CD4-positive, alpha-beta T cell treated with Interleukin-12 subunit alpha and Interleukin-12 subunit beta, for 1 hour (primary cell): ENCODE measurements at places on chromosomes 13 and 19.

GRCh38 chr19:34226036-34226435 lies 28.3 kb upstream of the GARRE1 start:
- no peak for DNase-seq

- peak; percentile 95 for DNase-seq
Observed at GRCh38 chr19:18097217-18097992, at the start of gene MAST3. Gene MAST3, plus strand, starts transcription at chr19:18097778. Its CDS starts 15 bp downstream, at chr19:18097793.

- peak; percentile 20 for DNase-seq
Observed at GRCh38 chr19:42634409-42635232, 39.9 kb upstream of the CEACAM8 start.

- no peak for DNase-seq
Observed at GRCh38 chr13:96904232-96904631, 90.0 kb downstream of the OXGR1 start.

DNA sequence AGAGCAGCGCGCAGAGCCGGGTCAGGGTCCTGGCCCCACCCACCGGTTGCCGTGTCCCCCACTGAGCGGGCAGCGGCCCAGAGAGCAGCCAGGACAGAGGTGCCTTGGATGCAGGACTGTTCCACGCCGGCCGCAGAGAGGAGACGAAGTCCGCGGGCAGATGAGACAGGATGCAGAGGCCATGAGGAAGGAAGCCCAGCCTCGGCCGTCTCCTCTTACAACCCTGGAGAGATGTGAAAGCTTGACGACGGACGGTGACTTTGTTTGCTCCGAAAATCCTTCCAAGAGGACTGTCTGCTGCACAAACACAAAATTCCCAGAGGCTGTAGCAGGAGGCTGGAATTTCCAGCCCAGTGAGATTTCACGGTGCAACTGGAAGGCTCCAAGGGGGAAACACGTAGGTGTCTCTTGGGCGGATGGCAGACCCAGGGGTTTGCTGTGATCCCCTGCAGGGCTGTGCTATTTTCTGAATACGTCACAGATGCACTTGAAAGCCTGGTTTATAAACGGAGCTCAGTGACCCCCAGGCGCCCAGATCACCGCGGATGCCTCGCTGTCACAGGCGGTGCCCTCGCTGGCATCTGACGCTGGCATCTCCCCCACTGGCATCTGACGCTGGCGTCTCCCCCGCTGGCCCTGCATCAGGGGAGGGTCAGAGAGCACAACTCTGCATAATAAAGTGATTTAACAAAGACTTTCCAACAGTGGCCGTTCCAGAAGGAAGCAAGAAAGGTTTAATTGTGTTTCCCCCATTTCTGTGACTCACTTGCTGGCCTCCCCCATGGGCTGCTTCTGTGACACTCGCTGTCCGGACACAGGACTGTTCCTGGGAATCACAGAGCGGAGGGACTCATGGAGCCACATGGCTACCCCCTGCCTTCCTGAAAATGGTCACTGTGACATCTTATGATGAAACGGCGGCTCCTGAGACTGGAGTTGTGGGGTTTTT lies 62.0 kb upstream of the C13orf46 start:
- no peak for DNase-seq

DNA sequence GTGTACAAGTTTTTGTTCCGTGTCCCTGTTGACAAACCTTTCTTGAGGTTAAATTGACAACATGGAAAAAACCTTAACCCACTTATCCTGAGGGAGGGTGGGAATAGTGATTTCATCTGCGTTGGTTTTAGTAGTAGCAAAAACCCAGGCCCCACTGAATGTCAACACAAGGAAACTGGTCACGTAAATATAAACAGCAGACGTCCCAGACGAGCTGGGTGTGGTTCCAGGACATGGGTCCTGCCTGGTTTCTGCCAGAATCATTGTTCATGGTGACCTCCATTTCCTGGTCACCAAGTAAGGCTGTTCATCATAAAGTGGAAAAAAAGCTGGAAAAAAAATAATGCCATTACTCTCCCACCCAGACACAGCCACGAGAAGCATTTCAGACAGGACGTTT lies 16.9 kb upstream of the F2RL3 start:
- no peak for DNase-seq

- no peak for DNase-seq
Observed at GRCh38 chr19:5590151-5590864, 22.6 kb upstream of the TINCR start.

DNA sequence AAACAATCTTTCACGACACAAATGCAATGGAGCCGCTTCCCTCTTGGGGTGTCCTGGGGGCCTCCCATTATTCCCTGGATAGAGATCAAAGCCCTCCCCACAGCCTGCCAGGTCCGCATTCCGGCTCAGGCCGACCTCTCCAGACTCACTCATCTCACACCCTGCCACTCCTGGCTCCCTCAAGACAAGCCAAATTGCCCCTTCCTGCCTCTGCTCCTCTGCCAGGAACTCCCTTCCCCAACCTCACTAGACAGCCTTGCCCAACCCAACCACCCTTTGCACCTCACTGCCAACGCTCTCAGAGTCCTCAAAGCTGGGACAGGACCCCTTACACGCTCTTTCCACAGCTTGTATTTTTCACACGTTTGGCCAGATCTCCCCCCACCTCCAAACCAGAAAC lies 1.5 kb downstream of the ABHD17A start:
- DNase-seq, result peak; percentile 35

DNA sequence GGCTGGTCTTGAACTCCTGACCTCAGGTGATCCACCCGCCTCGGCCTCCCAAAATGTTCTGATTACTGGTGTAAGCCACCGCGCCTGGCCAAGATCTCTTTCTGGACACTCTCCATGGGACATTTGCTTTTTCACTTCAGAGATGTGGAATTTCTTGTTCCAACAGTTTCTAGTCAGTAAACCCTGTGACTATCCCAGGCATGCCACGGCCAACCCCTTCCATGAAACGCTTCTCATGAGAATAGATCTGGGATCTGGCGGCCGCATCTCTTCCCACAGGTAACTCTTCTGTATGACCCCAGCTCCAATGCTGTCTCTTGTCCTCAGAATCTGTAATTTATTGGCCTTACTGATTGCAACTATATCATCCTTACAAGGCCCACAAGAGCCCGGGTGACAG lies 16.2 kb downstream of the PLPP2 start:
- DNase-seq, result no peak

DNA sequence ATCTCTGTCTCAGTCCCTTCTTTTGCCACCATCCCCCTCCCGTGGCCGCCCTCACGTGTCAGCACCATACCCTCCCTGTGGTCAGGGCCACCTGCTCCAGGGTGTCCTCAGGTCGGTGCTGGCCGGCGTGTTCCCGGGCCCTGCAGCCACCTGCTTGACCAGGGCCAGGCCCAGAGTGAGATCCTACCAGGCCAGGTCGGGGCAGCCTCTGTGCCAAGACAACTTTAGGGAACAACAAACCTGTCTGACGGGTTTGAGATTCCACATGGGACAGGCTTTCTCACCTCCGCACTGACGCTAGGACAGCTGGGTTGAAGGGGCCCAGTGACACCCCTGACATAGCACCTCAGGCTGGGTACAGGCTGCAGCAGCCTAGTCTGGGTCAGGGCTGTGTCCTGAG lies 7.5 kb upstream of the SBNO2 start:
- no peak for DNase-seq

DNA sequence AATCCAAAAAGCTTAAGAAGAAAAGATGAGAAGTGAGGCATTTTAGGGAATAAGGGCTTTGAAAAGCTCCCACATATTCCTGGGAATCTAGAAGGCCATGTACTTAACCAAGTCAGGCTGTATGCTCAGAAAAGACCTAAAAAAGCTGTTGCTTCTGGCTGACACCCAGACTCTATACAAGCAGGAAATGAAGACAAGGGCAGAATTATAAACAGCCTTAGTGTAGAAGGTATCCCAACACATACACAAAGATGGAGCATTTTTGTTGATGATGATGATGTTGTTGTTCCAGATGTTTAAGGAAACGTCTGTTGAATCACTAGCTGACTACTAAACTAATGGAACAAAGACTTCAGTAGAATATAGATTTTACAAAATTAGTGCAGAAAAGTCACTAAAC lies 26.1 kb upstream of the N4BP2L1 start:
- no peak for DNase-seq

- no peak for DNase-seq
Observed at GRCh38 chr19:49437231-49437630, 4.1 kb downstream of the SLC17A7 start.

- no peak for DNase-seq
Observed at GRCh38 chr19:46744005-46744691, 1.7 kb upstream of the FKRP start.

DNA sequence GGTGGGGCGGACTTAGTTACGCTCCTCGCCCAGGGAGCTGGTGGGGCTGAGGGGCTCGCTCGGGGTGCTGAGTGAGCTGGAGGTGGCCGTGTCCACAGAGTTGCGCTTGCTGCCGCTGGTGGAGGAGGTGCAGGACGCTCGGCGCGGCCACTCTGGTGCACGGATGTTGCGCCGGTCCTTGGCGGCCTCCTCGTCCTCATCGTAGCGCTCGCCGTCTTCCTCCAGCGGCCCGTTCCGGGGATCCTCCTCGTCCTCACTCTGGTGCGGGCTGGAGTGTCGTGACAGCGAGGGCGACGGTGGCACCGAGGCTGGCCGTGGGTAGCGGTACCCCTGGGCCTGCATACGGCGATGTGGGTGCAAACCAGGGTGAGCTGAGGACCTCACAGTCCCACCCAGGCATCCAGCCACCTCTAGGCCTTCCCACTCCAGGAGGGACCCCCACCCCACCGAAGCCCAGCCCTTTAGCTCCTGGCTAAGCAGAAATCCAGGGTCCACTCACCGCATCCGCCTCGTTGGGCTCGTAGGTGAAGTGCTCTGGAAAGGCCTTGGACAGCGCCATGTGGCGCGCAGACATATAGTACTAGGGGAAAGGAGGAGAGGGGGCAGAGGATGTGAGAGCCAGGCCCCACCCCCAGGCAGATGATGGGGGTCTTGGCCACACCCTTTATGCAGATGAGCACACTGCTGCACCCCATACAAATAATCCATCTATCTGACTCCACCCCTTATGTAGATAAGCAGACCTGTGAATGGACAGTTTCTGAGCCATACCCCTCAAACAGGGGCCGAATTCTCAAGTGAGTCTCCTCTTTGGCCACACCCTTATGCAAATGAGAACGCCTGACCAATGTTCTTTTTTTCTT lies 4.4 kb downstream of the FTL start:
- DNase-seq, result no peak

DNA sequence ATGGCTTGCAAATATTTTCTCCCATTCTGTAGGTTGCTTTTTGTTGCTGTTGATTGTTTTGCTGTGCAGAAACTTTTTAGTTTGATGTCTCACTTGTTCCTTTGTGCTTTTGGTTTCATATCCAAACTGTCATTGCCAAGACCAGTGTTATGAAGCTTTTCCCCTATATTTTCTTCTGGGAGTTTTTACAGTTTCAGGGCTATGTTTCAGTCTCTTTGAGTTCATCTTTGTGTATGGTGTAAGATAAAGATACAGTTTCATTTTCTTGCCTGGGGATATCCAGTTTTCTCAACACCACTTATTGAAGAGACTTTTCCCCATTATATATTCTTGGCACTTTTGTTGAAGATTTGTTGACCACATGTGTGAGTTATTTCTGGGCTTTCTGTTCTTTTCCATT lies 139.9 kb downstream of the MRPL57 start:
- DNase-seq, result no peak

DNA sequence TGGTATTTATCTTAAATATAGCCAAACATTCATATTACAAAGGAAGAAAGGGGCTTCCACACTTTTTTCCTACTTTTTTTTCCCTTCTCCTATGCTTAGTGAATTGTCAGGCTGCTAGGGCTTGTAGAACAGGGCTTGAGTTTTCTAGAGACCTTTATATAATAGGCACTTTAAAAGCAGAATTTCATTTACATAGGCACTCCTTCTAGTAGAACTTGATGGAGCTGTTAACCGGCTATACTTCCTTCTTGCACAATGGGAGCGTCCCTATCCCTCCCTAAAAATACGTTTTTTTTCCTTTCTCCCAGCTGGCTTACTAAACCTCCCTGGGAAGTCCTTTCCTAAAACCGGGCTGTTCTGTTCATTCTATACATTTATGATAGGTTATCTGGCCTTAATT lies 1.1 kb downstream of the TRIM13 start:
- DNase-seq, result no peak

- DNase-seq, result no peak
Observed at GRCh38 chr19:47564081-47564480, 8.9 kb downstream of the ZNF541 start.

DNA sequence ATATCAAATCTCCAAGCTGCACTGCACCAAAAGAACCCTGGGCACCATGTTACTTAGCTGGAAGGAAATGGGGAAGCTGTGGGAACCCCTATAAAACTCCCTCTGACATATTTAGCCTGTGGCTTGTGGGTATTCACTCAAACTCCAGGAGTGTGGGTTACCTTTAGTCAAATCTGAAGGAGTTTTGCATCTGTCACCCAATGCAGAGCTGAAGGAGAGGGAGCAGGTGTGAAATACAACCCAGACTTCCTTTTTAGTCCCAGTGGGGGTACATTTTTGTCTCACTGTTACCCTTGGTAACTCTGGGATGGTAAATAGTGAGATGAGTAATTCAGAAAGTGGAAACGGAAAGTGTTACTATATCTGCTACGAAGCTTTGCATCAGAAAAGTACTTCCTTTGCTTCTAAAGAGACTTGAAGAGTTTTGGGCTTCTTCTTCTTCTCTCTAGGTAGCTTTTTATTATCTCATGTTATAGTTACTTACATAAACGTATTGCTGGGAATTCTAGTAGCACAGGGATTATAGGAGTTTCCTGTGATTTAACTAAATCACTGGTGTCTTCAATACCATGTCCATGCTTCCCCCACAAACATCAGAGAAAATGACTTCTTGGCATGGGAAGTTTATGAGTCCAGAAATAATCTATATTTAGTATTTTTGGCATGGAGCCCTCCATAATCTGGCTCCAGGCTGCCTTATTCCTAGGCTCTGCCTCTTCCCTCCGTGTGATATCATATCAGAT lies 105.9 kb downstream of the AKAP11 start:
- peak; percentile 61 for DNase-seq

DNA sequence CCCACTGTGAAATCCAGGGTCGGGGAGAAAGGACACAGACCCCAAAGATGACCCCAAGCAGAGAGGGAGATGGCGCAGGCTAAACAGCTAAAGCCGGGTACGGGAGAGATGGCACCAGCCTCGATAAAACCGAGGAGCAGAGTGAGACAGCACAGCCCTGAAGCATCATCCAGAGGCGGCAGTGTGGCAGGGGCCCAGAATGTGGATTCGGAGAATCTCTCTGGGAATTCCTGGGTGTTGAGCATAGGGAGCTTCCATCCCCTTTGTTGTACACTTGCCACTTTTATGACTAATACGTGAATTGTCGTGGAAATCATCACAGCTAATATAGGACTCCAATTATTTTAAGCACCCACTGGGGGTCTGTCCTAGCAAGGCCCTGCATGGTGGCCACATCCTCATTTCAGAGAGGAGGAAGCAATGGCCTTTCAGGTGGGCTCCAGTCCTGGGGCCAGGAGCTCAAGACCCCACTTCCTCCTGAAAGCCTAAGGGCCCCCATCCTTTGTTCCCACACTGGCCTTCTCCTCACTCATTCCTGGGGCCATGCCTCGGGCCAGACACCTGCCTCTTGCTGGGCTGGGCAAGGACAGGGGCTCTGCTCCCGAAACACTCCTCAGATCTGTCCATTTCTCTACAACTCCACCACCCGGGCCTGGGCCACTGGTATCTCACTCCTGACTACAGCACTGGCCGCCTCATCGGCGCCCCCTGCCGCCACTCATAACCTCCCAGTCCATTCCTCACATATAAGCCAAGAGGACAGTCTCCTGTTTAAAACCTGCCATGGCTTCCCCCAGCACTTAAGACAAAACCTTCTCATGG lies 29.3 kb upstream of the ATP1A3 start:
- DNase-seq, result no peak
